ENCODE measurements at places on chromosomes 12 and 14. TPM values are rescaled to one million over a fixed set of nuclear protein-coding genes. Genes with fewer than 3 reads are reported as not detected.

Gene SMCO2
- 1.9 TPM for total RNA-seq

Gene TAS2R30
- 2.9 TPM for total RNA-seq

Gene MIP
- not detected for total RNA-seq

Gene RFC5
- total RNA-seq: 30.3 TPM

Gene CLMN
- total RNA-seq: 15.8 TPM

Gene SLC8B1
- total RNA-seq: 39.1 TPM

Gene IL22
- total RNA-seq: not detected

Gene TEX52
- total RNA-seq: not detected

Gene ADAM21
- not detected for total RNA-seq

Gene SIX1
- 9.4 TPM for total RNA-seq

Gene KRT74
- total RNA-seq: not detected

Gene ERP27
- total RNA-seq: 33.4 TPM

Gene OASL
- total RNA-seq: 1.7 TPM

Gene CLEC4D
- not detected for total RNA-seq

Gene IL26
- not detected for total RNA-seq

Gene FSCB
- not detected for total RNA-seq

Gene SLC38A6
- 44.7 TPM for total RNA-seq

Measured in PC-9 (cell line).